CD4-positive, alpha-beta T cell treated with Interleukin-2 at 100 ng/mL for 4 hours (primary cell): ENCODE measurements at places on chromosomes 6 and 20.

GRCh38 chr6:168410035-168410434 is 30.9 kb upstream of the SMOC2 start:
- DNase-seq = no peak

GRCh38 chr20:55782912-55783253 is 222.4 kb downstream of the CBLN4 start:
- no peak for DNase-seq

- peak; percentile 29 for DNase-seq
Measured at GRCh38 chr20:4961746-4962145, 39.6 kb downstream of the SLC23A2 start.

DNA sequence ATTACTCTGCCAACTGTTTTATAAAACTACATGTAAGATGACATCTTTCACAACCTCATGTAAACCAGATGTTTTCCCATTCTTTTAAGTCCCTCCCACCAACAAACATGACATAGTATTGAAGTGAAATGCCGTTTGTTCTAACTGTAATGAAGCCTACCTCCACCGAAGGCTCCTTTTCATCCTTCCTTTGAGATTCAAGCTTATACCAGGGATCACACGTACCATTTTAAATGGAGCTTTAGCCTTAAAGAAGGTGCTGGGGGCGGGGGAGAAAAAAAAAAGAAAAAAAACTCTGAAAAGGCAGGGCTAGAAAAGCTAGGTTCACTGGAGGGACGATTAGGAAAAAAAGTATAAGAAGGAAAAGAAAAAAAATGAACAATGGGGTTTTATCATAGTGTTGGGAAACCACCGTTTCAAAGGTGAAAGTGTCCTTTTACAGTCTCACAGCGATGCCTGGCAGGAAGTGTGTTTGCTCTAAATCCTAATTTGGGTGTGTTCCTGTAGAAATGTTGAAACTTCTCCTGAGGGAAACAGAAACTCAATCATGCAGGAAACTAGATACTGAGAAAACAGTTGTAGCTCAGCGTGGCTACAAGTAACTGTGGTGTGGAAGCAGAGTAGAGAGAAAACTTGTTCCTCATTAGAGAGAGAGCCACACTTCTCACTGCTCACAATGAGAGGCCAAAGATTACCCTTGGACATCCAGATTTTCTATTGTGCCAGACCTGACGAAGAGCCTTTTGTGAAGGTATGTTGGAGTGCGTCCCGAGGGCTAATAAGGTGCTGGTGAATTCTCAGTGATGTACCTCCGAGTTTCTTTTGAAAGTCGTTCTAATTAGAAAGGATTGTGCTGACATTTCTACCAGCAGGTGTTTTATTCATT is 37.6 kb upstream of the HINT3 start:
- DNase-seq = peak; percentile 67

- no peak for DNase-seq
Measured at GRCh38 chr6:14501914-14502313, 384.3 kb downstream of the CD83 start.

- DNase-seq = peak; percentile 7
Measured at GRCh38 chr6:122789182-122790027, at the start of gene SMPDL3A. Gene SMPDL3A, plus strand, starts transcription at chr6:122789258. Its CDS starts 89 bp downstream, at chr6:122789347.

- DNase-seq = no peak
Measured at GRCh38 chr6:44138717-44139350, 11.5 kb downstream of the TMEM63B start.

DNA sequence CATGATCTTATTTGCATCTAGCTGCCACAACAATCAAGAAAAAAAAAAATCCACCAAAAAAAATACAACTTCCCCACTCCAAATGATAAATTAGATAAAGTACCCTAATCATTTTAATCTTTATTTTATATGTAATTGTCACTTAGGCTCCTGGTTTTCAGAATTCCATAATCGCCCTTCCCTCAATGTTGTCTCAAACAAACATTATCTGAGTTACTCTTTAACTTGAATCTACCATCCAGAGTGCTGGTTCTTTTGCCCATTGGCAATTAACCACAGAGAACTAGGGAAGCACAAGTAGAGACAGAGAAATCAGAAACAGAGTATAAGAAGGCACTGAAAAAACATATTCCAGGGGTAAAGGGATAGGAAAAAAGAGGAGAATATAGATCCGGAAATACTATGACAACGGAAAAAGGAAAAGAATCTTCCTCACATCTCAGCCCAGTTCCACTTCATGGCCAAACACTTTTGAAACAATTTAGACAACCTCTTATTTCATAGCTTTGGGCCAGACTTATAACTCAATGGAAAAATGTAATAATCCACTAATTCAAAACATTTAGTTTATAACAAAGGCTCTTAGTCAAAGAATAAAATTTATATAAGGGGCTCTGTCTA is 861 bp upstream of the NHSL1 start:
- no peak for DNase-seq

DNA sequence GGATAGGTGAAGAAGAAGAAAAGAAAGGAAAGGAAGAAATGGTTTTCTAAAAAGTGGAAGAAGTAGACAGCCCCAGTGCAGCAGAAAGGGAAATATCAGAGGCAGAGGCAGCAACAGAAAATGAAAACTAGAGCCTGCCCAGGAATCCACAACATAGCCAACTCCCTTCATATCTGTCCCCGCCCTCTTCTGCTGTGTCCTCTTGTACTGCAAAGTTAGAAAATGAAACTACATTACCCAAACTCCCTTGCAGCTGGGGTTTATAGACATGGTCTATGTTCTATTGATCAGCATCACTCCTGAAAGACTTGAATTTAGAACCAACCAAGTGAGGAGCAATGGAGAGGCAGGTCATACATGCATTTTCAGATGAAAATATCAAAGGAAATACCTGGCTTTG is 200.5 kb upstream of the PHACTR1 start:
- no peak for DNase-seq

GRCh38 chr20:1435337-1435699 is 31.3 kb downstream of the NSFL1C start:
- DNase-seq = no peak

- no peak for DNase-seq
Measured at GRCh38 chr6:44042261-44042988, 84.8 kb downstream of the MRPL14 start.

DNA sequence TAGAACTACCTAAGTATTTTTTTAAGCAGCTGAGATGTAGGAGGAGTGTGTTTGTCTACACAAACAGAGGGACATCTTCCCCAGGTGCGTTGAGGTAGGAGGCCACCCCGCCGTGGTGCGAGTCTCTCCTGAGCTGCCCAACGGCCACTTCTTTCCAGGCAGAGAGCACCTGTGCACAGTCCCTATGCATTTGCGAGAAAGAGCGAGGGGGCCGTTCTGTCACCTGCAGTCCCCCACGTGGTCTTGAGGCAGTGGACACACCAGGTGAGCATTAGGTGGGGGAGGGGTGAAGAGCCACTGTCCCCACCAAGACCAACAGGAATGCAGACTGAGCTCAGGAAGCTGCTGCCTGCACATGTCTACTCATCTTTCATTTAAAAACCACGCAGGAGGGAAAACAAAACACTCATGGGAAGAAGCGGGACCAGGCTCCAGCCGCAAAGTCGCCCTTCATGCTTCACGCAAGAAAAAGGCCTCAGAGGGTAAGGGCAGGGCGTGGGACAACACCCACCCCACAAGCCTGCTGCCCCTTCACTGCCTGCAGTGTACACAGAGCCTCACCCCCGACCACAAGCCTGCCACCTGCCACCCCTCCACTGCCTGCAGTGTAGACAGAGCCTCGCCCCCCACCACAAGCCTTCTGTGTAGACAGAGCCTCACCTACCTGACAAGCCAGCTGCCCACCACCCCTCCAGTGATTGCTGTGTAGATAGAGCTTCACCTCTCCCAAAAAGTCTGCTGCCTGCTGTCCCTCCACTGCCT is 142.0 kb downstream of the DLL1 start:
- DNase-seq = no peak

DNA sequence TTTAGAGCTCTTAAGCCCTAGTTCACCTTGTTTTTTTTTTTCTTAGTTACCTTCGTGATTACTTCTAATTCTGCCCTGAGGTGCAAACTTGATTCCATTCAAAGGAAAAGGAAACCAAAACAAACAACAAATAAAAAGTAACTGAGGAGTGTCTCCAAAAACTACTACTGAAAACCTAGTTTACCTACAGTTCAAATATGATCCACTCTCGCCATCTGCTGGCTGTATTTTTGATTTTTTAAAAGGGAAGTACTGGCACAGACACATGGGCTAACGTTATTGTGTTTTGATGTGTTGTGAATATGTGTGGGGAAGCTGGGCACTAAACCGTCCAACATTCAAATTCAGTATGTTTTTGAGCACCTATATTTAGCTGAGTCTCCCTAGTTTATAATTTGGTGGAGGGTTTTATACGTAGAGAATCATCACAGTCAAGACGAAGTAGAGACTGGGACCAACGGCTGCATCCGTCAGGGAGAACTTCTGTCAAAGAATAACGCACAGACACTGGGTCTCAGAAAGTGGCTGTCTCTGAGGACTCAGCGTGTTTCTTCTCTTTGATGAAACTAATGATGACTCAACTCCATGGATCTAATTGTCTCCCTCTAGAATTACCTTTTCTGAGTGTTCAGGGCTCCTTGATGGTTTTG is 373.5 kb upstream of the BTBD3 start:
- peak; percentile 12 for DNase-seq

DNA sequence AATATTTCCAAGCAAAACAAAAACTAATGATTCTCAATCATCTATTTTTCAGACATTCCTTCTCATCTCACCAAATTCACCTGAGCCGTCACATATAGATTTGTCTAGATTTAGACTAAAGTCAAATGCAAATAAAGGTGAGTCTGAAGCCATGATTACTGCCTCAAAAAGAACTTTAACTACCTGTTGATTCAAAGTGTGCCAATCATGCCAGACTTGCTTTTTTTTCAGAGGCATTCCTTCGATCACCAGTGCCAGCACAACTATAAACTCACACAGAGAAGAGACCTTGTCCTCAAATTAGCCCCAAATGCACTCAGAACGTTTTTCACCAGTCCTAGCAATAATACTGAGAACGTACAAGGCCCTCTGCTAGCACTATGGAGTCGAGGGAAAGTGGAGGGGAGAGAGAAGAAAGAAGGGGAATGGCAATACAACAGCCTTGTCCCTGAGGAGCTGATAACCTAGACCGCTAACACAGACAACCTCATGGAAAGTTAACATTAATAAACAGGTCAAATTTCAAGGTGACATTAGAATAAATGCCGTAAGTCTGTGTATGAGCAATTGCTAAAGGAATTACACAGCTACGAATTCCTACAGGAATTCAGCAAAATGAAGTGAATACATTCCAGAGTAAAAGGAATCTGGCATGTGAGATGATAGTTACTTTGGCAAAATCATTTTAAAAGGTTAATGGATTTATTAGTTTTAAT is 60.9 kb downstream of the EPB41L2 start:
- DNase-seq = no peak

DNA sequence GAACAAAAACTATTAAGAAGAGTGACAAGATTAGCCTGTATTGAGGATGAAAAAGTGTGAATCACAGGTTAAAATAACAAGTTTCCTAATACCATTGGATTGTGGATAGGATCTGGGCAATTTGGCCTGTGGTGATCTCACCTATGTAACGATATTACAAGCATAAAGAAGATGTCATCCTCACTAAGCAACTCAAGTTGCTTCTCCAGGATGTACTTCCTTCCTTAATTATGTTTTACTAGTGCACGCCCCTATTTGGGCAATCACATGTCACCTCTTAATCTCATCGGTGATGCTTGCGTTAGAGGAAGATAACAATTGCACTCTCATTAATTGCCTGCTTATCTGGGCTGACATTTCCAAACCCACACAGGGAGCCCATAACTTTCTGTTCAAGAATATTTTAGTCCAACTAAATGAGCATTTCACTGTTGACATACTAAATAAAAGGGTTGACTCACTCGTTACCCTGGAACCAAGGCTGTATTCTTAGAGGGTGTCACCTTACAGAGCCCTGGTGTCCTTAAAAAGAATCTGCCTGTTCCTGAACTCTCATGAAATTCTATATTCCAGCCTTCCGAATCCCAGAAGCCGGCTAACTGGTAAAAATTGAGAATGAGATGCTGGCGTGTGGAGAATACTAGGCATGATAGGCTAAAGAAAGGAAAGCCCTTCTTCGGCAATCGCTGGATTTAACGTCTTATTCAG is 88.2 kb upstream of the ATXN1 start:
- peak; percentile 6 for DNase-seq

DNA sequence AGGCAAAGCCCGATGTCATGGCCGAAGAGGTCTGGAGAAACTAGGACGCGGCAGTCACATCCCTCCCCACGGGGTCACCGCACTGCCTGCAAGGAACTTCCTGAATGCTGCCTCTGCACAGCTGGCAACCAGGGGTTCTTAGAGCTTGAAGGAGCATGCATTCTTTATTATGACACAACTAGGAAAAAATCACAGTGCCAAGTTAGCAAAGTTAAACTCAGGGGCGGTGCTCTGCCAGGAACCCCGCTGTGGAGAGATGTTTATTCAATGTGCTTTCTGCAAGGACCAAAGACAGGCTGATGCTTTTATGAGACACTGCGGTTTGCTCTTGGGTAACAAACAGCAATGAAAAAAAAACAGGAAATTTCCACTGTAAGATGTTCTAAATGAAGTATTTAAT is 287.3 kb upstream of the FOXQ1 start:
- DNase-seq = no peak

- no peak for DNase-seq
Measured at GRCh38 chr6:4369616-4370015, 234.2 kb upstream of the ECI2 start.

- DNase-seq = no peak
Measured at GRCh38 chr6:22222469-22222868, 74.4 kb downstream of the PRL start.

GRCh38 chr6:1761477-1761877 is 151.8 kb downstream of the FOXC1 start:
- no peak for DNase-seq

- no peak for DNase-seq
Measured at GRCh38 chr6:109172101-109172746, 76.9 kb downstream of the CEP57L1 start.

DNA sequence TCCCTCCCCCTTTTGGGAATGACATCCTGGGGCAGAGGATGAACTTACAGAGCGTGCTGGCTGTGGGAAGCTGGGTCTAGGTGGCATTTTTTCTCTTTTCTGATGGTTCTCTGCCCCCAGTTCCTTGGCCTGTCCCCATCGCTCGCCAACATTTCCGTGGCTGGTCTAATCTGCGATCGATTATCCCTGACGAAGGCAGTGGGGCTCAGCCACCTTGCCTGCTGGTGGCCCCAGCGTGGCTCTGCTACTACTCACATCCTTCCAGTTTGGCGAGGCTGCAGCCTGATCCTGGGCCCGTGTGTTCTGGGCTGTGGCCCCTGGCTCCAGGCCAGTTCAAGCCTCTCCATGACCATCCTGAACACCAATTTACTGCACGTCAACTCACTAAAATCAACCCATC is 6.4 kb upstream of the HLA-DOA start:
- no peak for DNase-seq

- DNase-seq = no peak
Measured at GRCh38 chr6:160792708-160793107, 90.7 kb downstream of the PLG start.

GRCh38 chr6:148250975-148251685 is 91.5 kb upstream of the SASH1 start:
- no peak for DNase-seq

GRCh38 chr6:100445512-100445911 is 19.2 kb downstream of the SIM1 start:
- DNase-seq = no peak
